Cerebellar nuclear complex (tissue), 1 donor: ENCODE measurements at places on chromosomes 1 and 21.
A peak's percentile ranks its signal among the peaks of the same experiment; 100 is the strongest.

DNA sequence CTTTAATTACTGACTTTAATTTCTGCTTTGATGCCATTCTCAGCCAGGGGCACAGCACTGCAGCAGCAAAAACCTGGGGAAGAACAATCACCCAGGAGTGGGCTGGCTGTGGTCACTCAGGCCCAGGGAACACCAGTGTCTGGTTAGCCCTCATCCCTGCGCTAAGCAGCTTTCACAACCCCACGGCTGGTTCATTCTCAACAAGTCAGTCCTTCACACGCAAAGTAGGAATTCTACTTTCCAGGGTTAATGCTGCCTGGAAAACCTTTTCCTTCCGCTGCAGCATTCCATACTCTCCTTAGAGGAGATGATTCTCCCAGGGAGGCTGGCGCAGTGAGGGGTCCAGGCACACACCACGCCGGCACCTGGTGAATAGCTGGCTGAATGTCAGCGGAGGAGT lies 24.3 kb upstream of the KCNE1 start:
- no peak for DNase-seq

DNA sequence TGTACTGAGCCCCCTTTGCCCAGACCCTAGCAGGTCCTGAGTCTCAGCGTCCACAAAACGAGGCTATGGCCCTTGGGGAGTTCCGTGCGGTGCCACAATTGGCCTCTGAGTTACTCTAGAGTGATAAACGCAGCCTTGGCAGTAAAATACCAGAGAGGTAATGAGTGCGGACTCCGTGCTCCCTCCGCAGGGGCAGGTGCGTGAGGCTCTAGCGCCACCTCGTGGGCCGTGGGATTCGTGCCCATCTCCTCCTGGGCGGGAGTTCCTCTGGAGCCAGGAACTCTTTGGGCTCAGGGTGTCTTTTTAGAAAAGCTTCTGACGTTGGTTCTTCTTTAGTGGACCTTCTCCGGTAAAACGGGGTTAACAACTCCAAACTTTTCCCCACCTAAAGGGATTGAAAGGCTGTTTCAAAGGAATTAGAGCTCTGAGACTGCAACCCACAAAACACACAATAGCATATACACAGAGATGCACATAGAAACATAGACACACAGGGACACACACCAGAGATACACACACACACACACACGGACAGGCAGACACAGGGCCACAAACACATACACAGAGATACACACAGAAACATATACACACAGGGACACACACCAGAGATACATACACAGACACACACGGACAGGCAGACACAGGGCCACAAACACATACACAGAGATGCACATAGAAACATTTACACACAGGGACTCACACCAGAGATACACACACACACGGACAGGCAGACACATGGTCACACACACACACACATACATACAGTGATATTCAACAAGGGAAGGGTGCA lies 99.4 kb downstream of the KCNJ15 start:
- DNase-seq, result no peak

DNA sequence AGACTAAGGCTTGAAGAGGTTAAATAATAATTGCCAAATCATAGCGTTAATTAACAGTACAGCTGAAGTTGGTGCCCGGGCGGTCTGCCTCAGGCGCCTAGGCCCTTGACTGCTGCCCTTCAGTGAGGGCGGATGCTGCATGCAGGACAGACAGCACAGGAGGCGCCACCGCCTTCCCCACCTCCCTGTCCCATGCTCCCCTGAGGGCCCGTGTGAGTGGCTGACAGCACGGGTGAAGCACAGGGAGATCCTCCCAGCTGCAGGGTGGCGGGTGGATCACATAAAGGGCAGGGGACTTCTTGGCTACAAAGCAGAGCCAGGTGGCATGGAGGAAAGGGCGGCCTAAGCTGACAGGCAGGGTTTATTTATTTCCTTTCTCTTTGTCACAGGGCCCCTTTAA lies 49.1 kb downstream of the DDX20 start:
- no peak for DNase-seq

DNA sequence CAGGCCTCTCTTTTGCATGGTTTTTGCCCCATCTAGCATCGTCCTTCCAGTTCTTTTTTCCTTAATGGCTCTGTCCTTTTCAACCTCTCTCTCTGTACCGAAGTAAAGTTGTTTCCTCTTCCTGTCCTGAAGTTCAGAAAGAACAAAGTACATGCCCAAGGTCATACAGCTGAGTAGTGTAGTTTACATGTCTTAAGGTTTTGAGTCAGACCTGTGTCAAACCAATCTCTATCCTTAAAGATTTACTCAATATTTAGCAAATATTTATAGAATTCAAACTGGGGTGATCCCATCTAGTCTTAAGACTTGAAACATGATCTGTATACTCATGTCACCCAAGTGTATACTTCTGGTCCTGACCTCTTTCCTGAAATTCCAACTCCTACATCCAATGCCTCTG lies 118.7 kb upstream of the SGIP1 start:
- no peak for DNase-seq

GRCh38 chr21:41752231-41752681 lies 14.6 kb downstream of the RIPK4 start:
- no peak for DNase-seq

DNA sequence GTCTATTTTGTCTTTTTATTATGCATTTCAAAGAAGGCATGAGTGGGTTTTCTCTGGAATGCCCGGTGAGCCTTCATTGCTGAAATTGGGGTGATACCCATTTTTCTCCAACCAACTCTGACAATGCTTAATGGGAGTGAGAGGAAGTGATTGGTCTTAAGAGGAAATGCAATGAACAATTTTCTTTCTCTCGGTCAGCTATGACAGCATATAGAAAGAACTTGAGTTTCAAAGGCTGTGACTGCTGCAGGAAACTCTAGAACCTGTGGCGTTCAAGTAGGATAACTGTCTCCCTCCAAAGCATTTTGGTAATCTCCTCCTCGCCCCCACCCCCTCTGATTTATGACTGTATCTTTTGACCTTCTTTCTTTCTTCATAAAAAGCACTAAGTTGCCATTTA lies 155.9 kb downstream of the LYPLAL1 start:
- DNase-seq, result no peak

DNA sequence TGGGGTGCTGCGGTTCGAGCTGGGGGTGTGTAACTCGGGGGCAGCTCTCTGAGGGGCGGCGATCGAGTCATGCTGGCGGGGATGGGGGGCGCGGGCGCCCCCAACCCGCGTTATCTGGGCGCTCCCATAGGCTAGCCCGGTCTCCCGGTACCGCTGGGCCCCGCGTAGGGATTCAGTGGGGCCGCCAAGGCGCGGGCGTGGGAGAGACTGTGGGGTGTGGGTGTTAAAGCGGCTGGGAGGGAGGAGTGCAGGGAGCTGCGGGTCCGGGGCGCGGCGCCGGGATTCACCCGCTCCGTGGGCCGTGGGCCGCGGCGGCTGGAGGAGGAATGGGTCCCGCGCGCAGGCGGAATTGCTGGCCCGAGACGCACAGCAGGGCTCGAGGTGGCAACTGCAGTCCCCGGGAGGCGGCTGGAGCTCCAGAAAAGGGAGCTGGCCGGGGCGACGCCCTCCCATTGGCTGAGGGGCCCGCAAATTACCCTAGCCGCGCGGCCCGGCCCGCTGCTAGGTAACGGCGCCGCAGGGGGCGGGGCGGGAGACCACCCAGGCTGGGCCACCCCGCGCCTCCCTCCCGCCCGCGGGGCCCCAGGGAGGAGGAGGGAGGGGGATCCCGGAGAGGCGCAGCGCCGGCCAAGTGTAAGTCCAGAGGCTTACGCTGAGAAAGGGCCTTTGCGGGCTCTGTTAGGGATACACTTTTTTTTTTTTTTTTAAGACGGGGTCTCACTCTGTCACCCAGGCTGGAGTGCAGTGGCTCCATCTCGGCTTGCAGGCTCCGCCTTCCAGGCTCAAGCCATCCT lies at the start of gene PTCH2:
PTCH2 (minus strand) TSS at position 392 of the 794 bp plus-strand sequence; CDS start at position 71, 321 bp downstream.
- DNase-seq, result no peak

- DNase-seq, result no peak
These were observed 68.2 kb downstream of the ZFYVE9 start for GRCh38 chr1:52210044-52210443.

- no peak for DNase-seq
These were observed 35.5 kb downstream of the TOMM20 start for GRCh38 chr1:235093013-235093695.

DNA sequence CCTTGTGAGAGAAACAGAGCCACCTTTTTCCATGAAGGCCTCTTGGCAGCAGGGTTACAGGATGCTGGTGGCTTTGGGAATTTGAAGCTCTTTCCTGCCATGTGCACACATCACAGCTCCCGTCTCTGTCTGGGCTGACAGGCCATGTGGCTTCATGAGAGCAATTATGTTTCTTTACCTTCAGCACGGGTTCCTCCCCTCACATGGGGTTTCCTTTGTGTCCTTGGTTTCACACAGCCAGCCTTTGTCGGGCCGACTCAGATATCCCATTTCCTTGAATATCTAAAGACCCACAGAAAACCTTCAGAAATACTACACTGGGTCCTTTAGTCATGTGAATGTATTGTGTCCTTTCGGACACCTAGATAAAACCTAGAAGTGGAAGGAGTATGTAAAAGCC lies 7.1 kb downstream of the CLIC6 start:
- DNase-seq, result no peak

- DNase-seq, result peak; percentile 50
These were observed 6.5 kb upstream of the PADI2 start for GRCh38 chr1:17125756-17126237.

- DNase-seq, result no peak
These were observed 258.0 kb downstream of the KCNJ6 start for GRCh38 chr21:37658121-37658816.

- DNase-seq, result no peak
These were observed 8.8 kb upstream of the CTBS start for GRCh38 chr1:84582802-84583587.

DNA sequence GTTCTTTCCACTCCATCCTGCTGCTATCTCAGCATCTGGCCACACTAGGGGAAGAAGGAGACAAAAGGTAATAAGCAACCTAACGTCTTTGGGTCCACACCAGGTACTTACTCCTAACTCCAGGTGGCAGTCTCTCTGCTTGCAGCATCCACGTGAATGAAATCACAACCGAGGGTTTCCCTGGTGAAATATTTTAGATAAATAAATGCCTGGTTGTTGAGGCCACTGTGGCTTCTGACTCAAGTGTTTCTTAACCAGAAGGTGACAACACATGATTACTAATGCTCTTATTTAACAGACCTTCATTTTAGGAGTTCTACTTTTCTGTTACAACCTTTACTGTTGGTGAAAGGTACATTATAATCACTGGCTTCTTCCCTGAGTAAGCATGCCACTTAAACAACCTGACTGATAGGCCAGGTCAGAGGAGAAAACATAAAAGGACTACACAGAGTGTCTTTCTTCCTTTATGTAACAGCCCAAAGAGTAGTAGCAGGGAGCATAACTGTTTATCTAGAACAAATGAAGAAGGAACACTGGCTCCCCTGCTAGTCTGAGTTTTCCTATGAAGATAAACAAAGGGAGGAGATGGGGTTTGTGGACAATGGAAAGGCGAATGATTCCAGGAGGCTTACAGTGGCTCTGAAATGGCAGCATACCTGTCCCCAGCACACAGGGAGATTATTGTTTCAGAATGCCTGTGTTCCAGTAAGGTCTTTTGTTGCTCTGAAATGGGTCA lies 59.9 kb downstream of the SYT6 start:
- no peak for DNase-seq

GRCh38 chr1:240056350-240056749 lies 35.3 kb upstream of the FMN2 start:
- DNase-seq, result no peak

- DNase-seq, result no peak
These were observed 514 bp downstream of the TPRG1L start for GRCh38 chr1:3625151-3625907.

GRCh38 chr1:223834660-223835263 lies 11.0 kb downstream of the TP53BP2 start:
- no peak for DNase-seq

DNA sequence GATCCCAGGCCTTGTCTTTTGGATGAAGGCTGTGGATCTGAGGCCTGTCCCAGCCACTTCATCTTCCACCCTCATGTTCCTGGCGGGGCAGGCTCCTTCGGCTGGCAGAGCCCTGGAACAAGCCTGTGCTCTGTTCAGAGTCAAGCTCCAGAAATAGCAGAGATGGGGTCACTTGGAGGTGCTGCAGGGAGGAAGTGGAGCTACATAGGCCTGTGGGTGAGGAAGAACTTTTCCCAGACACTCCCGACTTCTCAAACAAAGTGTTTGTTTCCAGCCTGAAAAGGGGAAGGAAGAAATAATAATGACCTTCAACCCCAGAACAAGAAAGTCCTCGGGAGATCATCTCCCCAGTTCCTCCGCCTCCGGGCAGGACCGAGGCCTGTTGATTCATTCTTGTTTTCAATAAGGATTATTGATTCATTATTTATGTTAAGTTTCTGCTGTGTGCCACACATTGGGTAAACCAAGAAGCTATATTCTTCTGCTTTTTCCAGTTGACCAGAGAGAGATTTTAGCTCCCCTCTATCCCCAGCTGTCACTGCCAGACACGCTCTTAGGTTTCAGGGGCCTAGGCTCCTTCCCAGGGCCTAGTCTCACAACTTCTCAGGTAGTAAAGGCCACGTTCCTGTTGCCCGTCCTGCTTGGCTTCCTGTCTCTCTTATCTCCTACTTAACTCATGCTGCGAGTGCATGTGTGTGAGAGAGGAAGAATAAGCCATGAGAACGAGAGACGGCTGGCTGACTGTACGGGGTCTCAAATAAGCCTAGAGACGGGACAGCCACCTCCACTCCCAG lies 16.9 kb downstream of the IKBKE start:
- no peak for DNase-seq

DNA sequence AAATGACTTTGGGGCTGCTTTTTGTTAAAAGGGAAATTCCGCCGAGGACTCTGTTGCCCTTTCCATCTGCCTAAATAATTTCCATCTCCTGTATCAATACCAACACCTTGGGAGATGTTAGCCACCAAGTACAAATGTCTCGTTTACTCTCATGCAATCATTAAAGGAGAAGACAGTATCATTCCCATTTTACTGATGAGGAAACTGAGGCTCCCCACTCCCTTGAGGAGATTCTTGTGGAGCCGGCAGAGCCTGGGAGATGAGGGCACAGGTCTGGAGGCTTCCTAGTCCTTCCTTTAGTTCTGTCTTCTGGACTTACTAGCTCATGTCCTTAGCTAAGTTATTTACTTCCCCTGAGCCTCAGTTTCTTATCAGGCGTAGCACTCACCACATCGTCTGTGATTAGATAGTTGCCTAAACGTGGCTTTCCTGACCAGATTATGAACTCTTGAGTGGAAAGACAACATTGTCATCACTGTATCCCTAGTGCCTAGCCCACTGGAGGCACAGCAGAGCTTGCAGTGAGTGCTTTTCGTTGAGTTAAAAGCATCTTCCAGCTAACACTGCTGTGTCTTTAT lies 81.6 kb downstream of the ADSS2 start:
- no peak for DNase-seq

DNA sequence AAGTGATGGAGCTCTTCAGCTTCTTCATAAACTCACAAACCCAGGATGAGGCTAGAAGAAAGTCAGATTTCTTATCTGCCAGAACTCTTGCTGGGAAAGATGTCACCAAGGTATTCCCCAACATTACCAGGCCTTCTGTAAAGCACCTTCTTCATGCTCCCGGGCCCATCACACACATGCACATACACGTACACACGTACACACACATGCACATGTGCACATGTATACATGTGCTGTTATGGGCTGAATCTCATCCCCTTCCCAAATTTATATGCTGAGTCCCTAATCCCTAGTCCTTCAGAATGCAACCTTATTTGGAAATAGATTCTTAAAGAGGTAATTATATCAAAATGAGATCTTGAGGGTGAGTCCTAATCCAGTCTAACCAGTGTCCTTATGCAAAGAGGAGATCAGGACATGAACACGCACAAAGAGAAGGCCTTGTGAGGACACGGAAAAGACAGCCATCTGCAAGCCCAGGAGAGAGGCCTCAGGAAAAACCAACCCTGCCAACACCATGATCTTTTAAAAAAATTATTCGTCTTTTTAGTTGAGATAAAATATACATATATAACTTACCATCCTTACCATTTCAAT lies 76.4 kb upstream of the LYST start:
- DNase-seq, result no peak

- no peak for DNase-seq
These were observed 19.1 kb downstream of the TMEM51 start for GRCh38 chr1:15172405-15173259.
